NCI-H187 (cell line): ENCODE measurements at places on chromosomes 11 and 22.

- DNase-seq = no peak
Observed at GRCh38 chr11:101331411-101331810, 201.8 kb upstream of the PGR start.

DNA sequence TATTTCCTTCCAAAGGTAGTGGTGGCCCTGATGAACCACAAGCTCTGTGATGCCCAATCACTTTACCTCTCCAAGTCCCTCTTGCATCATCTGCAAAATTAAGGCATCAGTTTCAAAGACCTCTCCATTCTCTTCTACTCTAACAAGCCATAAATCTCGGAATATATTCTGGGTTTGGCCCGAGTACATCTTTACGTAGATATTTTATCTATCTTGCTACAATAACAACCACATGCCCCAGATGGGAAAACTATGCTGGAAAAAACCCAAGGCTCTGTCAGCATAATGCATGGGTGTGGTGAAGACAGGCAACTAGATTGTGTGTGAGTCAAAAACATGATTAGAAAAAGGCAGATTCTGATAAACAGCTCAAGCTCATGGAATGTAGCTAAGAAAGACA is 228.2 kb upstream of the BLID start:
- DNase-seq = no peak

DNA sequence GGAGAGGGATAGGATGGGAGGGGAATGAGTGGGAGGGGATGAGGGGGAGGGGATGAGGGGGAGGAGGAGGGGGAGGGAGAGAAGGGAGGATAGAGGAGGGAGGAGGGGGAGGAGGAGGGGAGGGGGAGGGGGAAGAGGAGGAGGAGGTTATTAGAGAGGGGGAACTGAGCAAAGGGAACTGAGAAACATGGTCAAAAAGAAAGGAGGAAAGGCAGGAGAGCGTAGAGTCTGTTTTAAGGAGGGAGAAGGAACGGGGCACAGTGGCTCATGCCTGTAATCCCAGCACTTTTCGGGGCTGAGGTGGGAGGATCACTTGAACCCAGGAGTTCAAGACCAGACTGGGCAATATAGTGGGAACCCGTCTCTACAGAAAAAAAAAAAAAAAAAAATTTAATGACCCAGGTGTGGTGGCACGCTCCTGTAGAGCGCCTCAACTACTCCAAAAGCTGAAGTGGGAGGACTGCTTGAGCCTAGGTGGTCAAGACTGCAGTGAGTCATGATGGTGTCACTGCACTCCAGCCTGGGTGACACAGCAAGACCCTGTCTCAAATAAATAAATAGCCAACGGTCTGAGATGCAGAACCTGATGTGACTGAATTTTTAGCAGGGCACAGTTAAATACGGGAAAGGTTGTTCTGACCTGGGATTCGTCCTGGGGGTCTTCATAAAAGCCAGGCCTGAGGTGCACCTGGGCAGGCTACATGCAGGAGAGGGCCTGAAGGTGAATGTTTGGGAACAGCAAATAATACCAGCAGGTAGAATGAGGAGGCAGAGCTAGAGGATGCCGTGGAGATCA is 4.0 kb downstream of the B3GNT6 start:
- DNase-seq = no peak

GRCh38 chr11:129385801-129386200 is 10.2 kb downstream of the BARX2 start:
- no peak for DNase-seq

DNA sequence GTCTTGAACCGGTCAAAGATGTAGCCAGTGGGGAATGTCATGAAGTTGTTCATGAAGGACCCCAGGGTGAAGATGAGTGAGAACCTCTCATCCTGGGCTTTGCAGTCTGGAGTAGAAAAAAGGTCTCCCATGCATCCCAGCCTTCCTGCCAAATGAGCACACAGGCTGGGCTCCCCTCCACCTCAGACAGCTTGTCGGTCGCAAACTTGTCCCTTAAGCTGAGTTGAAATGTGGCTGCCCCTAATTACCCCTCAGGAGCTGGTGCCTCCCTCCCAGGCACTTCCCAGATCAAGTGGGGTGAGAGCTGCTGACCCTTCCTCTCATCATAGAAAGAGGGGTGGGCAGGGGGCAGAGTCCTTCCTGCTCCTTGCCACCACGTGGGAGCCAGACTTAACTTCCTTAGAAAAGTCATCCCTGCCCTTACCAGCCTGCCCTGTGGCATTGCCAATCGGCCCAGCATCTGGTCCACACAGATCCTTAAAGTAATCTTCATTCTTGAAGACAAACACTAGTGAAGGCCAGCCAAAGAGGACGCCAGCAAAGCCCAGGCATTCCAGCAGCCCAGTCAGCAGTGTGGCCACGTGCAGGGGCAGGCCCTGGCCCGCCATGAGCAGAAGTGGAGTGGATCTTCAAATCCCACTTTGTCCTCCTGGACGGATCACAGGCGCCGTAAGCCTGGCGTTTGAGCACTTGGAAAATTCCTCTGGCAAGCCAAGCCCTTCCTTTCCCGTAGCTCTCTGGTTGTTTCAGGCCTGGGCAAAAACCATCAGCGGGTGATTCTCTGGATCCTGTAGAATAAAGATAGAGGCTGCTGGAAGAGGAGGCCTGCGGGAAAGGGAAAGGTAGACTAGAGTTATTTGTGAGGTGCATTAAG is 1.1 kb downstream of the SLC43A3 start:
- no peak for DNase-seq

DNA sequence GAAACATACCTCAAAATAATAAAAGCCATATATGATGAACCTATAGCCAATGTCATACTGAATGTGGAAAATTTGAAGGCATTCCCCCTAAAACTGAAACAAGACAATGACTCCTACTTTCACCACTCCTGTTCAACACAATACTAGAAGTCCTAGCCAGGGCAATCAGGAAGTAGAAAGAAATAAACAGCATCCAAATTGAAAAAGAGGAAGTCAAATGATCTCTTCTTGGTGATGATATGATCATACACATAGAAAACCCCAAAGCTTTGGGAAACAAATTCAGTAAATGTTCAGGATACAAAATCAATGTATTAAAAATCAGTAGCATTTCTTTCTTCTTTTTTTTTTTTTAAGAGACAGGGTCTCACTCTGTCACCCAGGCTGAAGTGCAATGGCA is 109.9 kb downstream of the DLG2 start:
- DNase-seq = no peak

DNA sequence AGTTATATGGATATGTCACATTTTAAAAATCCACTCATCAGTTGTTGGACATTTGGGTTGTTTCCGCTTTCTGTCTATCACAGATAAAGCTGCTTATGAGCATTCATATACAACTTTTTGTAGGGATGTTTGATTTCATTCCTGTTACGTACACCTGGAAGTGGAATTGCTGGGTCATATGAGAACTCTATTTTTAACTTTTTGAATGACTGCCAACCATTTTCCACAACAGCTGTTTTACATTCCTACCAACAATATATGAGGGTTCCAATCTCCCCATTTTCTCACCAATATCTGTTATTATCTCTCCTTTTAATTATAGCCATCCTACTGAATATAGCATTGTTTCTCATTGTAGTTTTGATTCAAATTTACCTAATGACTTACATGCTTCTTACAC is 172.0 kb downstream of the UVRAG start:
- no peak for DNase-seq
